LNCaP clone FGC (cell line): ENCODE measurements at places on chromosomes 3 and 15.

DNA sequence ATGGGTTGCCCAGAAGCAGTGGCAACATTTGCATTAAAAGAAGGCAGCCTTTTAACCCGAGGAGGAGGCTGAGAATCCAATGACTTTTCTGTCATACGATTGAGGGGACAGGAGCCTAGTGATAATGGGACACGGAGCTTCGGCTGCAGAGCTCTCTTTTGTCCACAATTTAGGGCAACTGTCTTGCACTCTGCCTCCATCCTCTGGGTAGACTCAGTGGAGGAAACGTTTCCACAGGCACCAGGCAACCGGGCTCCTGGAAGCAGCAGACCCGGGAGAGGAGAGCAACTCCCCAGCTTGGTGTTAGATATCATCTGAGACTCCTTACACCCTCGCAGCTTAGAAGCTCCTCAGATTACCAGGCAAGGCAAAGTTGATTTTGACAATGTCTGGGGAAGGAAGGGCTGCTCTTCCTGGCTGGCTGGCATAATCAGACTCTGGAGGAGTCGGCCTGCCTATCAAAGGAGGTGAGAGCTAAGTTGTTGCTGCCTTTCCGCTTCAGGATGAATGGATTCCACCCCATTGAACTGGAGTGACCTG, 43.5 kb upstream of the RNU6-1 start:
- no peak for DNase-seq

GRCh38 chr3:146160321-146160963, 542 bp downstream of the PLOD2 start:
- no peak for DNase-seq

- DNase-seq = no peak
Observed at GRCh38 chr15:31230630-31231485, 95.8 kb upstream of the KLF13 start.

GRCh38 chr15:85091990-85092389, 110.3 kb downstream of the PDE8A start:
- no peak for DNase-seq

DNA sequence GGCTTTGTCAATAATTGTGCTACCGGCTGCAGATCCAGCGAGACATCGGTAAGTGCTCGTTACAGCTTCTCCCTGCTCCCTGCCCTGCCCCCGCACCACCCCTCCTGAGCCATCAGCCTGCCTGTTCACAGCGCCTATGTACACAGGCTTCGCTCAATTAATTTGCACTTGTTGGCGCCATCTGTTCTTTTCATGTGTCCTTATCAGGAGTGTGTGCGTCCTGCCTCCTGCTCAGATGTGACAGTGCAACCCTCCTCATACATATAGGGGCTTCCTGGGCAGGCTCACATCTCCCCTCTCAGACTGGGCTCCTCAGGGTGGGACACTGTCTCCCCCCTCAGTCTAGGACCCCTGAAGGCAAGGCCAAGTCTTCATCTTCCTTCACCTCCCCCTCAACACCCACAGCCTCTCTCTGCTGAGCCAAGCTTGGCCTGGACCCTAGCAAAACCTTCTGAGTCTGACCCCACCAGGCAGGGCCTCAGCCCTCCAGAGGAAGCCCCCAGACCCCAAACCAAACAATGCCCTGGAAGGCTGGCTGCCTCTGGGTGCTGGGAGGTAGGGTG, 54.9 kb downstream of the CYP11A1 start:
- DNase-seq = no peak

DNA sequence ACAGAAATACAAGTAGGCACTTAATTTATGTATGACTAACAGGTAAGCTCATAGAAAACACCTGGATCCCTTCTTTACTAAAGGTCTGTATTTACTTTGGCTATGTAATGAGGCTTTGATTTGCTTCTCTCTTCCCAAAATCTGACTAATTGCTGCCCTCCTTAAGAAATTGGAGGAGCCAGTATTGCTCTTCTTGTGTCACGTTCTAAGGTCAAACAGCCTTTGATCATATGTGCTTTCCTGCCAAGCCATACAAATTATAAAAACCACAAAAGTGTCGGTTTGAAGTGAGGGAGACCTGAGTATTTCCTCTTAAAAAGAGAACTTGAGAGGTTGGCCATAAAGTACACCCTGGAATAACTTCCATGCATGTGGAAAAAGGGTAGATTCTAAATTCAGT, 112.1 kb upstream of the MB21D2 start:
- DNase-seq = no peak

GRCh38 chr15:80012060-80012726, 41.2 kb upstream of the BCL2A1 start:
- no peak for DNase-seq

DNA sequence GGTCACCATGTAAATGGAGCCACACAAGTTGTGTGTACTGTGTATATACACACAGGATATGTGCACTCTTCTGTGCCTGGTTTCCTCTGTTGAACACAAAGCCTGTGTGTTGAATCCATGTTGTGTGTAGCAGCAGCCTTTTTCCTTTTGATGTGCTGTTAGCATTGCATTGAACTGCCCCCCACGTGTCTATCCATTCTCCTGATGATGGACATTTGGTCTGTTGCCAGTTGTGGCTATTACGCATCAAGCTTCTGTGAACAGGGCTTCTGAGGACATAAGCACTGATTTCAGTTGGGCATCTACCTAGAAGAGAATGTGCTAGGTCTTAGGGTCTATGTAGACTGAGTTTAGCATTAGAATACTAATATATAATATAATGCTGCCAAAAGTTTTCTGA, 77.4 kb downstream of the LSM3 start:
- no peak for DNase-seq

- no peak for DNase-seq
Observed at GRCh38 chr3:39126532-39127071, 19.1 kb downstream of the TTC21A start.
